ENCODE measurements at places on chromosomes 1 and 21.

GRCh38 chr1:228082918-228083870, 686 bp downstream of the ARF1 start:
- peak; percentile 42 for DNase-seq

- DNase-seq: no peak
Measured at GRCh38 chr1:30471307-30471706, 252.1 kb downstream of the MATN1 start.

DNA sequence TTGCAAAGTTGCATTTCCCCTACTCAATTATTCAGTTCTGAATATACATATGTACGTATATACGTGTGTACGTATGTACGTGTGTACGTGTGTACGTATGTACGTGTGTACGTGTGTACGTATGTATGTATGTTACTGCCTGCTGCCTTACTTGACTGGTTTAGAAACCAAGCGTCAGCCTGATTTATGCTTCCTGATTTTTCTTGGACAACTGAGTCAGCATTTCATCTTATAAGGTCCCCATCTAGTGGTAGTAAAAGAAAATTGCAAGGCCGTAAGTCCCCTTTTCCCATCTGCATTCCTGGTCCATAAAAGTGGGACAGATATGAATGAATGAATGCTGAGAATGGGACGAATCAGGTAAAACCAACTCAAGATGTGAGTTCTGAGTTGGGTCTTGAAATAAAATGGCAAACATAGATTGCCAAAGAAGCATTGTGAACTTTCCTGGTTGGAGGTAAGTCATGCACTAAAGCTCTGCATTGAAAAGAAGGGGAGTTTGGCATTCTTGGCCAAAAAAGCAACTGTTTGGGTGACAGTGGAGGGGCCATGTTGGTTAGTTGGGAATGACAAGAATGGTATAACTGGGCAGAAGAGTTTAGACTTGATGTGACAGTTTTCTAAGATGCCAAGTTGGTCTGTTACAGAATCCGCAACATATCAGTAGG, 76.4 kb upstream of the DNAH14 start:
- no peak for DNase-seq

DNA sequence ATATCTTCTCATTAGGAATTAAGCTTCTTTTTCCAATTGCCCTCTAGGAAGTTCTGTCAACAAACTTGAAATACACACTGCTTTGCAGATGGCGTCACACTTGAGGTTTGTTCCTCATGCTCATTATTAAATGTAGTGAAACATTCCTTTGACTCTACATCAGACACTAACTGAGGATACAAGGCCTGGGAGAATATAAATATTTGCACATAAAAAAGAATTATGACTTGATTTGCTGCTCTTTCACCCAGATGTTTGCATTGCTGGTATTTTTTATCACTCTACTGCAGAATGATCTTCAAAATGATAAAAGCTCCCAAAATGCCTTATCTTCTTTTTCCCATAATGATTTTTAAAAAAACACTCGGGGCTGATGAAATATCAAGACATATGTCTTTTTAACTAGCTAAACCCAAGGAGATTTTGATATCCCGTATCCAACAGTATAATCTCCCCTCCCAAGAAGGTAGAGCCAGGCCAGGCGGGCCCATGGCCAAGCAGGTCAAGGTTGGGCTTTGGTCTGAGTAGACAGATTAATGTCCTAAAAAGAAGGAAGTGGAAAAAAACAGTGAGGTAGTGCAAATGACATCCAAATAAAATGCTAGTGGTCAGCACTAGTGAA, 264.6 kb downstream of the HHIPL2 start:
- no peak for DNase-seq

GRCh38 chr1:63005812-63006211, 221.9 kb downstream of the ATG4C start:
- no peak for DNase-seq

All from stimulated activated CD4-positive, alpha-beta T cell treated with anti-CD3 and anti-CD28 coated beads, Interleukin-2, amount 100 ng/mL, for 24 hours (primary cell).